ENCODE measurements at places on chromosomes 3 and 15. TPM values are rescaled to one million over a fixed set of nuclear protein-coding genes. Genes with fewer than 3 reads are reported as not detected.

The GPD1L gene
- total RNA-seq: 48.4 TPM

DNA sequence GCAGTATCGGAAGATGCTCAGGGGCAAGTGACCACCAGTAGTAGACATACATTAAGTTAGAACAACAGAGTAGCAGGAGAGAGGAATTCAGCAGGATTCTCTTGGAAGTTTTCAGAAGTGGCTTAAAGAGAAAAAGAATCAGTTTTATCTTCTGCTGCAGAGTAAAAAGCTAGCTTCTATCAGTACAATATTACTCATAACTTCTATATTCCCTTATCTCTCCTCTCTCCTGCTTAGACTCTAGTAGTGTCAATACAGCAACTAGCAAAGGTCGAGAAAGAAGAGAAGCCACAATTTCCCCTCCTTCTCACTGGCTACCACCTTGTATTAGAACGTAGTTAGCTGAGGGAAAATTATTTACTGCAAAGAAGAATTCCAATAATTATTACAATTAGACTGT lies 539.7 kb downstream of the DIPK2A start:
- no peak for DNase-seq
- no peaks in the 10 kb centered on the region for H3K4me1 ChIP-seq
- no peaks in the 10 kb centered on the region for H3K27me3 ChIP-seq
- H3K27ac ChIP-seq: no peak overlapping the region
- no peaks in the 10 kb centered on the region for H3K36me3 ChIP-seq

- no peak overlapping the region for H3K27ac ChIP-seq
- H3K36me3 ChIP-seq: no peaks in the 10 kb centered on the region
- H3K27me3 ChIP-seq: no peaks in the 10 kb centered on the region
- H3K4me1 ChIP-seq: no peaks in the 10 kb centered on the region
Observed at GRCh38 chr3:159532577-159532976, 456.1 kb upstream of the IL12A start.

- no peak for DNase-seq
- H3K36me3 ChIP-seq: no peaks in the 10 kb centered on the region
- no peak overlapping the region for H3K27ac ChIP-seq
- H3K4me1 ChIP-seq: no peaks in the 10 kb centered on the region
- no peaks in the 10 kb centered on the region for H3K27me3 ChIP-seq
- no peak overlapping the region for H3K4me3 ChIP-seq
Observed at GRCh38 chr3:162491952-162492351, 995.3 kb downstream of the OTOL1 start.

The WDR48 gene
- 27.0 TPM for total RNA-seq

- H3K4me3 ChIP-seq: no peak overlapping the region
- H3K4me1 ChIP-seq: no peaks in the 10 kb centered on the region
Observed at GRCh38 chr3:45756055-45756454, 40.3 kb downstream of the SLC6A20 start.

- H3K4me1 ChIP-seq: no peaks in the 10 kb centered on the region
- H3K36me3 ChIP-seq: no peaks in the 10 kb centered on the region
- no peaks in the 10 kb centered on the region for H3K27me3 ChIP-seq
- peak overlapping the region; percentile 94 for H3K27ac ChIP-seq
- H3K4me3 ChIP-seq: peak overlapping the region; percentile 45
Observed at GRCh38 chr3:157174290-157174648, 14.3 kb upstream of the CCNL1 start.

The EPB42 gene
- not detected for total RNA-seq

The GOLGA8N gene
- total RNA-seq: 18.1 TPM

DNA sequence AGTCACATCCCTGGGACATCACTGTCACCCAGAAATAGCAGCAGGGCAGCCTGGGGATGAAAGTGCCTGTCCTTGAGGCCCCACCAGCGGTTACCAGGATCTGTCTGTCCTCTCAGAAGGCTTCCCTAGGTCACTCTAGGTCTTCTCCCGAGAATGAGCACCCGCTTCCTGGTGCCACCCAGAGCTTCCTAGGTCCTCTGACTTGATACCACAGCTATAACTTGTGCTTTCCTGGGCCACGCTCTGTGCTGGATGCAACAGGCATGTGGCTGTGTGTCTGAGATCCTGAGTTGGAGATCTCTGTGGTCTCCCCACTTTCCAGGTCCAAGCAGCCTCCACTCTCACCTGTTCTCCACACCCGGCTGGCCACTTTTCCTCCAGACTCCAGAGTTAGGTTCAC lies 25.8 kb downstream of the ARNT2 start:
- H3K4me1 ChIP-seq: no peaks in the 10 kb centered on the region
- H3K4me3 ChIP-seq: no peak overlapping the region
- no peaks in the 10 kb centered on the region for H3K36me3 ChIP-seq
- no peaks in the 10 kb centered on the region for H3K27me3 ChIP-seq

GRCh38 chr15:25268166-25268565 lies 170.7 kb downstream of the UBE3A start:
- no peak overlapping the region for H3K4me3 ChIP-seq
- H3K27ac ChIP-seq: no peak overlapping the region
- H3K27me3 ChIP-seq: no peaks in the 10 kb centered on the region
- DNase-seq: no peak
- H3K36me3 ChIP-seq: no peaks in the 10 kb centered on the region
- no peaks in the 10 kb centered on the region for H3K4me1 ChIP-seq

DNA sequence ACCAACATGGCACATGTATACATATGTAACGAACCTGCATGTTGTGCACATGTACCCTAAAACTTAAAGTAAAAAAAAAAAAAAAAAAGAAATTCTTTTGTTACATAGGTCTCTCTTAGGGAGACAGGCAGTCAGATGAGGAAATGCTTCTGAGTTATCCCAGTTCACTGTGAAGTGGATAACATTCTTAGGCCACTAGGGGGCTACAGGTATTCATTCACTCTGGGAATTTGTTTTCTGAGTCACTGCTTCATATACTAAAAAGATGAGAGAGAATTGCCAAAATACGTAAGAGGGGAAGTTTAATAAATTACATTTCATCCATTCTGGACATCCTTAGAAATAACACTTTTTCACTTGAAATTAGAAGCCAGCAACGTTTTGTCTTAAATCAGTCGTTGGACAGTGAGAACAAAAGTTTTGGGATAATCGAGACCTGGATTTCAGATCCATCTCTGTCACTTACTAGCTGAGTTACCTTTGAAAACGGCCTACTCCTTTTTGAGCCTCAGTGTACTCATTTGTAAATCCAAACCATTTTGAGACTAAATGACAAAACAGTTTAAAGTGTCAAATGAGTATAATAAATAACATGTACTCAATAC lies 738.4 kb upstream of the ALCAM start:
- no peaks in the 10 kb centered on the region for H3K36me3 ChIP-seq
- H3K27ac ChIP-seq: no peak overlapping the region
- H3K4me3 ChIP-seq: no peak overlapping the region
- no peaks in the 10 kb centered on the region for H3K4me1 ChIP-seq
- H3K27me3 ChIP-seq: no peaks in the 10 kb centered on the region

The CAV3 gene
- not detected for total RNA-seq

DNA sequence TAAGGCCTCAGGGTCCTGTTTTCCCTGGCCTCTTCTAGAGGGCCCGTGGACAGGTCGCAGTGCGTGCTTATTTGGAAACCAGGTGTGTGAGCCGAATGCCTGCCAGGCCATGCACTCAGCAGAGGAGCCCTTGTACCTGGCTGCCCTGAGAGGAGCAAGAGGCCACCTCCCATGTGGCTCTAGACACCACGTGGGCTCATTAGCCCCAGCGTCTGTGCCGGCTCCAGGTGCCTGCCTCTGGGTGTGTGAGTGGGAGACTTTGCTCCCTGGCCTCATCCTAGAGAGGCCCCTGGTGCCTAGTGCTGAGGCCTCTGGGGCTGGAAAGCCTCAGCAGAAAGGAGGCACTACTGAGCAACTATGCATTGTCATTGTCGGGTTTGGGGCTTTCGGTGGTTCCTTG lies 50.4 kb downstream of the KLF13 start:
- no peaks in the 10 kb centered on the region for H3K4me1 ChIP-seq
- no peaks in the 10 kb centered on the region for H3K27me3 ChIP-seq
- no peak for DNase-seq
- H3K36me3 ChIP-seq: peaks cover 2% of the 10 kb centered on the region
- H3K27ac ChIP-seq: no peak overlapping the region

The GADL1 gene
- 2.0 TPM for total RNA-seq

DNA sequence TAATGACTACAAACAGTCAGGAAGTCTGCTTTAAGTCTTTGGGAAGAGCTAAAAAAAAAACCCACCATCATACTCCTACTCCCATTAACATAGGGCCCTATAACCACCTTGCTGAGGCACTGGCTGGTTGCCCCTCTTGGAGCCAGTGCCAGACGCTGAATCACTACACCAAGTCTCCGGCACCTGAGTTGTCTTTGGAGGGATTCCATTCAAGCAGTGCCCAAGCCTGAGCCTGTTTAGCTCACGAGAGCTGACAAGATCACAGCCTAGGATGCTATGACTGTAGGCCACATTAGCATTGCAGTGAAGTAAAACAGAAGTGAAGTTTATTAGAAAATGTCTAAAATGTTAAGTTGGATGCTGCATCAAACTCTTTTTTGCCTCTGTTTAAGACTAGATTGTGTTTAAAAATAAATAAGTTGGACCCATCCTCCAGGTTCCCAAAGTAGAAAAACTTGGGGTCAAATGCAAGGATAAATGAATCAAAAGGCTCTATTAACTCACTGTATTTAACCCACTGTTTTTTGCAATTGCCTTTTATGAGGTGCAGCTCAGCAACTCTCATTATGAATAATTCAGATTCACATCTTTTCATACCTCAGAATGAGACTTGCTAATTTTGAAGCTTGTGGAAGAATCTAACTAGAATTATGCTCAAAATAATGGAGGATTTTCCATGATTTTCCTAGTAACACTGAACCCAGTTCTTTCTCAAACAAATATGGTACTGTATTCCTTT lies 461.9 kb downstream of the FOXP1 start:
- H3K27me3 ChIP-seq: no peaks in the 10 kb centered on the region
- no peak overlapping the region for H3K4me3 ChIP-seq
- H3K4me1 ChIP-seq: peaks cover 17% of the 10 kb centered on the region
- H3K27ac ChIP-seq: peak overlapping the region; percentile 63
- no peaks in the 10 kb centered on the region for H3K36me3 ChIP-seq

- no peak overlapping the region for H3K4me3 ChIP-seq
- no peaks in the 10 kb centered on the region for H3K4me1 ChIP-seq
- H3K27ac ChIP-seq: no peak overlapping the region
- no peaks in the 10 kb centered on the region for H3K27me3 ChIP-seq
Observed at GRCh38 chr3:187925326-187925725, 180.1 kb upstream of the BCL6 start.

DNA sequence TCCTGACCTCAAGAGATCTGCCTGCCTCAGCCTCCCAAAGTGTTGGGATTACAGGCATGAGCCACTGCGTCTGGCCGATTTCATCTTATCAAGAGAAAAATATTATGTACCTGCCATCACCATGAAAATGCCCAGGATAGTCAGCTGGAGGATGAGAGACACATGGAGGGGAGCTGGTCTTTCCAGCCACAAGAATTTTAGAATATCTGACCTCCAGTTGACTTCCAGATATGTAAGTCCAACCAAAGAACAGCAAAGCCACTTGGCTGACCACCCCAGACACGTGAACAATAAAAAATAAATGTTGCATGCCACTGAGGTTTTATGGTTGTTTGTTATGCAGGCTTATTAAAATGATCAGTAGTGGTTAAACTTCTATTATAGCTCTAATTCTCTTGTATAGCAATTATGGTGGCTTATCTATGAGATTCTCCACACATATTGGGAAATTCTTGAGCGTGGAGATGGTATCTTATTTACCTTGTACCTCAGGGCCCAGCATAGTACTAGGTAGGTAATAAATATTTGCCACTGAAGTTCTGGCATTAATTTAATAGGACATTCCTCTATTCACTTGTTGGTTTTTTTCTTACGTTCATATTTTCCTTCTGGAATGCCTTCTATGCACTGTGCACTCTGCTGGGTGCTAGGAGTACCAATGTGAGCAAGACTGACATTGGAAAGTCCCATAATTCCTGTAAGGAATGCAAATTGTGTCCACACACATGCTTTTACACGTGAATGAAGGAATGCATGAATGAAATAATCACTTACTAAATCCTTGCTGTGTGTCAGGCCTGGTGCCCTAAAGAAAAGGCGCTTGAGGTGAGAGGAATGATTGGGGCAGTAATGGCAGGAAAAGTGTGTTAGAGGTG lies 77.6 kb downstream of the EDEM1 start:
- DNase-seq: no peak
- no peaks in the 10 kb centered on the region for H3K36me3 ChIP-seq
- H3K4me3 ChIP-seq: no peak overlapping the region
- H3K27me3 ChIP-seq: no peaks in the 10 kb centered on the region
- H3K27ac ChIP-seq: no peak overlapping the region
- no peaks in the 10 kb centered on the region for H3K4me1 ChIP-seq

DNA sequence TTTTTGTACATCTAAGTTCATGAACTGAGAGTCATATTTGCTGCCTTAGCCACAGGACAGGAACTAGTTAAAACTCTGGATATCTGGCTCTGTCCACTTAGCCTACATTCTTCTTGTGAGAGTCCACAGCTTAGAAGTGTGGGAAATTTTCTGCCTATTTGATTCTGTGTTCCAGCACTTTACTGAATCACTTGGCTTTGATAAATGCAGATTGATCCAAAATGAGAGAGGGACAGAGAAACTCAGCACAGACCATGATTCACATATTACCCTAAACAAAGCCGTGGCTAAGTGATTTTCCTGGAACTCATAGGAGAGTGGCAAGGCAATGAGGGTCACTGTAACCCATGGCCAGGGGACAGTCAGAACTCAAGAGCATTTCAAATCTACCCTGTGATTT lies 87.5 kb upstream of the CADPS start:
- no peaks in the 10 kb centered on the region for H3K27me3 ChIP-seq
- DNase-seq: no peak
- H3K4me3 ChIP-seq: no peak overlapping the region

- no peaks in the 10 kb centered on the region for H3K4me1 ChIP-seq
- H3K27ac ChIP-seq: no peak overlapping the region
- H3K4me3 ChIP-seq: no peak overlapping the region
- DNase-seq: no peak
Observed at GRCh38 chr15:80536716-80537115, 132.5 kb downstream of the ARNT2 start.

DNA sequence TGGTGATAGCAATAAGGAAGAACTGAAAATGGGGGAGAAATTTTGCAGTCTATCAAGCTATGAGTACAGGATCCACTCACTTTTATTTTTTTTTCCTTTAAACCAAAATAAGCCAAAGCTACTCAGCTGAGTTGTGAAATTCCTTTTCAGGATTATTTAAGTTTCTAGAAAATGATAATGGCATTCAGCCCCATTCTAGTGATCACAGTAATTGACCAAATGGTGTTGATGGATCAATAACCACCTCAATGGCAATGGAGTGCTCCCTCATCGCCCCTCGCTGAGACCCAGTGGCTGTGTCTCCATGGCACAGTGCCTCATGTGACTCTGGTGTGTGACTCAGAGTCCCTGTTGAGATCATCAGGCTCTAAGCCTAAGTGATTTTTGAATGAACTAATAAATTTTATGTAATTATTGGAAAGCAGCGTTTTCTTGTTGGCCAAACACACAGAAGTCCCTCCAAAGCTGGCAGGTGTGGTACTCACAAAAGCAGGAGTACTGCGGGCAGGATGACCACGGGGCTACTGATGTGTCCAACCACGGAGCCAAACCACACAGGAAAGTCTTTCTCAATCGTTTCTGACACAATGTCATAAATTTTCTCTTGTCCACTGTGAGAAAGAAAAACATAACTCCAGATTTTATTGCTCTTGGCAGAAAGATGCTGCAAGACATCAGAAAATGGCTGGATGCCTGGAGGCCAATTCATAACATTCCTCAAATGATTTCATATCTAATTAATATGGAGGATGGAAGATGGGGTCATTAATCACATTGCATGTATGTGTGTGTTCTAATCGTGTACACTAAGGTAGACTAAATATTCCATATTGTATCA lies 14.4 kb upstream of the STARD5 start:
- H3K36me3 ChIP-seq: no peaks in the 10 kb centered on the region
- DNase-seq: peak; percentile 82
- H3K4me3 ChIP-seq: no peak overlapping the region
- no peaks in the 10 kb centered on the region for H3K27me3 ChIP-seq
- no peaks in the 10 kb centered on the region for H3K4me1 ChIP-seq
- H3K27ac ChIP-seq: no peak overlapping the region
